ENCODE measurements at places on chromosomes 1 and 21.

- DNase-seq = no peak
Measured at GRCh38 chr1:228354390-228355320, 52.0 kb downstream of the TRIM11 start.

DNA sequence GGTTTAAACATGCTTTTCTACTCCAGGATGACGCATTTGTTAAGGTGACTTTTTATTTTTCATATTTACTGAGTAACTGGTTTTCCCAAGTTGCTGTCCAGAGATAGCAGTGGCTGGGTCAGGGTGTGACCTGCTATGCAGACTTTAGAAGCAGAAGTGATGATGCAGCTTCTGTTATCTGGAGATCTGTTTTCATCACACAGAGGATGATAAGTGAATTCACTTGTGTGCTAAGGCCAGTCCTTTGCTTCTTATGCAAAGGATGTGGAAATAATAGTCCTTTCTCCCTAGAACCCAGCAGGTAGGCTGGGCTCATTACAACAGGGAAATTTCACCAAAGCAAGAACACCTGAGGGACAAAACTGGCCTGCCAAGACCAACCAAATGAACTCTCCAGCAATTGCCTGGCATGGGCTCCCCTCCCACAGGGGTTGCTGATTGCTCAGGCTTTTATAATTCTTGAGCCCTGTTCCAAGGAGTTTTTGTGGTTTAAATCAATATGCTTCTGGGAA is 97.8 kb upstream of the LPGAT1 start:
- DNase-seq = peak; percentile 60

- no peak for DNase-seq
Measured at GRCh38 chr1:39781349-39781715, 7.3 kb downstream of the BMP8B start.

GRCh38 chr1:100631015-100631551 is 88.5 kb upstream of the VCAM1 start:
- peak; percentile 36 for DNase-seq

DNA sequence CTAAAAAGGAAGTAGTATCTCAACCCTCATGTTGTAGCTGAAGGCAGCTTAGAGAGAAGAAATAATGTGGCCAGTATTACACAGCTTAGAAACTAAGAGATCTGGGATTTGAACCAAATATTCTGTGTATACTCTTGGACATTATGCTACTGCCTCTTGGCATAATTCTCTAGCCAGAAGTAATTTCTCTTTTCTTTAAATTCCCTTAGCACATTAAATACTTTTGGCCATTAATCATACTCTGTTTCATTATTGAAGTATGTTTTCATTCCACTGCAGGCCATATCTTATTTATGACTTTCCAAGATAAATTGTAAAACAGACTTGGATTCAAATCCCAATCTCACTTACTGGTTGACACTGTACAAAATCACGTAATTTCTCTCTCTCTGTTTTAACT is 181.3 kb upstream of the SPAG17 start:
- DNase-seq = no peak

DNA sequence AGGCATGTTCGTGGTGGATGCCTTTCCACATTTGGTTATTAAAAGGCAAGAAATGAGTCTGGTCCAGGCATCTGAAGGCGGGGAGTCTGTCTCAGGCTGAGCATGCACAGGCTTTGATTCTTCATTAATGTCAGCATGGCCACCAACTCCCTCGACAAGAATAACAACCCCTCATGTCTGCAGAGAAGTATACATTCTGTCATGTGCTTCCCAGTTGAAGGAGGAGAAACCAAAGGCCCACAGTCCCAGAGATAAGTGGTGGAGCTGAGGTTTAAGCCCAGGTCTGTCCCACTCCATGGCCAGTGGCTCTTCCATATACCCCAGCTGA is 61.6 kb upstream of the LAPTM5 start:
- no peak for DNase-seq

DNA sequence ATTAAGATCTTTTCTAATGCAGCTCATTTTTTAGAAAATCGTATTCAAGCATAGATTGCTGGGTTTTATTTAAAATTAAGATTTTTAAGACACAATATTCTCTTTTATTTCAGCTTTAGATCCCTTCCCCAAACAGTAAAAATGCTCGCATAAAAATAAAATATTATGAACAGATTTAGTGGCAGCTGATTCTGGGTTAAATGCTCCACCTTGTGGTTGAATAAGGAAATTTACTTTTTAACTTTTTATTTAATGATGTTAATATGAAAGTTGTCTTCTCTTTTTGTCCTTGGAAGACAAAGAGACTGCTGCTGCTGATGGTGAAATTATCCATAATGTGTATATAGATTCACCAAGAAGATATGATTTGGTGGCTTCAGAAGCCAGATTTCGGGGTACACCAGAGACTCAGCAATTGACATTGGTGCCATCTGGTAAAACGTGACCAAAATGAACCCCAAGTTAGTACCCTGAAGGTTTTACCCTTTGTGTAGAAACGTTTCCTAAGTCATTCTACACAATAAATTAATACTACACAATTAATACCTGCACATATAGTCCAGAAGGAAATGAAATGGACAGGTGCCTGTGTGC is 128.0 kb downstream of the ADAMTS1 start:
- DNase-seq = no peak

GRCh38 chr1:57800376-57800775 is 376.5 kb upstream of the DAB1 start:
- DNase-seq = no peak
